CD4-positive, alpha-beta T cell treated with Interleukin-10 for 1 hour (primary cell): ENCODE measurements at places on chromosomes 11 and 22.

DNA sequence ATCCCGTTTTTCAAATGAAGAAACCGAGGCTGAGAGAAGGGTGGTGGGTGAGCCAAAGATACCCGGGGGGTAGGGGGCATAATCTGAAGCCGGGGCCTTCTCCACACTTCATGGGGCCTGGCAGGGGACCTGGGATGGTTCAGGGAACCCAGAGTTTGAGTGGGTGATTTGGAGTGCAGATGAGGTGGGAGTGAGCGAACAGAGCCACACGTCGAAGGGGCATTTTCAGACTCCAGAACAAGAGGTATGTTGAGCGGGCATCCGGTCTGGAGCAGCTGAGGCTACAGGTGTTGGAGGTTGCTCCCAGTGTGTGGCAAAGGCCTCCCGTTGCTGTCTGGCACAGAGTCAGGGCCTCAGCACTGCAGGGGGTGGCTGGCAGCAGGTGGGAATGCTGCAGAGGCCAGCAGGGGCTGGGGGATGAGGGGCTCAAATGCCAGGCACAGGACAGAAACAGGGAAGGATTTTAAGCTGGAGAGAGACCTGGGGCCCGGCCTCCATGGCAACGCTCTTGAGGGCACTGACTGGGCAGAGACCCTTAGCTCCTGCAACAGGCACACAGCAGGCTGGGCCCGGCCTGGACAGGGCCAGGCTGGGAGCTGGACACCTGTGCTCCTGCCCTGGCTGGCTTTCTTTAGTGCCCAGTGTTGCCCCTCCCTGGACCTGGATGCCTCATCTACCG is 46.2 kb downstream of the WNT11 start:
- DNase-seq: no peak

DNA sequence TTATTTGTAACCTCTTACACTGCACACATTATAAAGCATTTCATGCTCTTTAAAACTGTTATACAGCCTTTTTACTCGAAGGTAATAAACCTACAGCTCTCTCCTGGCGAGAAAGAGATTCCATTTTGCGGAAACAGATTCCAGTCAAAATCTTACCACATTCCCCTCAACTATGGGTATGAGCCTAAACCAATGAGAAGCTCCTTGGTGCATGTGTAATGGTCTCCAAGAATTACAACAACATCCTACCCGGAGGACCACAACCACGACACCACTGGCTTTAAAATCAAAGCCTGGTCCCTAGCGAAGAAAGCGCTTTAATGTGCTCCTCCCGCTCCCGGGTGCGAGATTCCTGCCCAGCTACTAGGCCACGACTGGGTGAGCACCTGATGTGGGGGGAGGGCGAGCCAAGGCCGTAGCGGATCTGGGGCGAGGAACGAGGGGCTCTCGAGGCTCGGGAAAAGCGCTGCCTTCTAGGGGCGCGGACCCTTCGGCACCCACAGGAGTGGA is 821 bp downstream of the CELF1 start:
- DNase-seq: peak; percentile 24

DNA sequence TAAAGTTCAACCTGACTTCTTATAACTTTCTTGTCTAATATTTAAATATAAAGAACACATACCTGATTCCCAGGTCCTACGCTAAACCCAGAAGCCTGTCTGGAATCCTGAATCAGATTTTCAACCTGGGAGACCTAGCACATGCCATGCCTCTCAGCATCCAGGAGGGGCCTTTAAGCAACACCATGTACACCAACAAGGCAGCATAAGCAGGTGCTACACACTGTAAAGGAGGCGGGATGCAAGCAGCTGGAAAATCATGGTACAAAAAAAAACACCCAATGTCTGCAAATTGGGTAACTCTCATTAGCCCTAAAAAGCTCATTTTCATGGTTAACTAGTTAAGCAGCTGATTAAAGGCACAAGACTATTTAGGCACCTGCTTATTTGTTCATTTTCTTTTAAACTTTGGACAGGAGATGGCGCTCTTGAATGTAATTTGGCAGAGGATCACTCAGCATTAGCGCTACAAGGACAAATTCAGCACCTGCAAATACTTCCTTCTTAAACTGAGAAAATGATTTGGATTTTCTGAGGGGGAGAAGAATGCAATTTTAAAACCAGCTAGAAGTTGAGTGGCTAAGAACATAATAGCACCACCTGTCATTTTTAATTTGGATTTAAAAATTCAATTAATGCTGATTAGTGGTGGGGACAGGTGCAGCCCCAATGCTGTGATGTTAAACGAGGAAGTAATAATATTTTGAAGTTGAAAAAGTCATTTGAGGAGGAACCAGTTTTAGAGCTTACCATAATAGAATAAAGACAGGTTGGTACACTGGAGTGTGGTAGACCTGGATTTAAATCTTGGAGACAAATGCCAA is 104.0 kb downstream of the FAR1 start:
- peak; percentile 79 for DNase-seq

- DNase-seq: no peak
Measured at GRCh38 chr11:45655831-45656230, 9.6 kb downstream of the CHST1 start.

GRCh38 chr11:23974051-23974450 is 522.8 kb upstream of the LUZP2 start:
- DNase-seq: no peak

GRCh38 chr11:76768909-76769560 is 14.1 kb upstream of the TSKU start:
- no peak for DNase-seq

GRCh38 chr22:36808721-36809344 is 8.0 kb downstream of the PVALB start:
- no peak for DNase-seq

- peak; percentile 84 for DNase-seq
Measured at GRCh38 chr11:6737872-6738466, 33.8 kb downstream of the OR2AG2 start.

DNA sequence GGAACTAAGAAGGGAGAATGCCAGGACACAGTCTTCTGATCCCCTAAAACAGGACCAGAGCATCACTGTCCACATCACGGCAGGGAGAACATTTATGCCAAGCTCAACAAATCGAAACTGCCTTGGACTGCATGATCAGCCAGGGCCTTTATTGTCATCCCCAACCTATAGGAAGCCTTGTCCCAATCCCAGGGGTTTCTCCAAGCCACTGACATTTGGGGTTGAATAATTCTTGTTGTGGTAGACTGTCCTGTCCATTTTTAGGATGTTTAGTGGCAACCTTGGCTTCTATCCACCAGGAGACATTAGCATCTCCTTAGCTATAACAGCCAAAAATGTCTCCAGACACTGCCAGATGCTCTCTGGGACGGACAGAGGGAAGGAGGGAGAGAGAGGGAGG is 37.1 kb downstream of the RPL27A start:
- no peak for DNase-seq

- no peak for DNase-seq
Measured at GRCh38 chr22:47057916-47058585, 295.6 kb downstream of the TBC1D22A start.

DNA sequence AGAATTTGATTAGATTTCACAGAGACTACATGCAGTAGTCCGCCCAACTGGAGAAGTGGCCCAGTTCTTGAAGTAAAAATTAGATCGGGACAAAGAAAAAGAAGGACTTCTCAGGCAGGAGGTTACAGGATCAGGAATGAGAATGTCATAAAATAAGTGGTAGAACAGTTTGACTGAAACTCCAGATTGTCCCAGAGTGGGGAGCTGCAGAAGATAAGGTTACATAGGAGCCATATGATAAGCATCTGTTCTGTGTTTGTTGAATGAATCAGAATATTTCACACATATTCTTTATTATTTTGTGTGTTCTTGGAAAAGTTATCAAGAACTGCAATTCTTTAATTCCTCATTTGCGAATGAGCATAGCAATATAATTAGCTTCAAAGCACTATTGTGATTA is 210.6 kb downstream of the AASDHPPT start:
- DNase-seq: no peak

GRCh38 chr11:69828276-69828970 is 9.2 kb upstream of the FGF3 start:
- DNase-seq: no peak

DNA sequence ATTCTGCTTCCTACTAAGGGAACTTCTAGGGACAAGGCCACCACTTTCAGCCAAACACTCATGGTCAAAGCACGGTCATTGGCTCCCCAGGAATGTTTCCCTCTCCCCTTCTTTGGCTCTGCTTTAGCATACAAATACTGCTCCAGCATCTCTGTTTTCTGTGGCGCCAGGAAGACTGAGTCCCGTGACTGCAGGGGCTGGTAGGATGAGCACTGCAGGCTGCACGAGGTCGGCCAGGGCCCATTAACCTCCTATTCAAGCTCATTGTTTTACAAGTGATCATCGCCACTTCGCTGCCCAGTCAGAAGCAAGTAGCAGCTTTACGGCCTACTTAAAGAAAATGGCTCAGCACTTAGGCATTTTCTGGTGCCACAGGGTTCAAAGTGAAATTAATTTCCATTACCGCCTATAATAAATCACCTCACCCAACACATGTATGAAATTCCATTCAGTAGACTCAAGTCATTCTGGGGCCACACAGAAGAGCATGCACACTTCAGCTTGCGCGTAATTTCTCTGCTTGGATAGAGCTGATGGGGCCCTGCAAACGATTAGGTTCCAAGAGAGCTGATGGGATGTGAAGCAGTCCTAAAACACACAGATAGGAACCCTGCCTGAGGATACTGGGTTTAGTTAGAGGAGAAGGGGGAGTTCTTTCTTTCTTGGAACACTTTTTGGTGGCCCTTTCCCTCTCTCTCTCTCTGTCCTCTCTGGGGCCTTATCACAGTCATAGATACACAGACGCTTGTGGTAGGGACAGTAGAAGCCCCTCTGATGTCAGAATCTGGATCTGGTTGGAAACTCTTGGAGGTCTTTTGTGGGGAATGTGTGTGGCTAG is 173.7 kb downstream of the KIF18A start:
- DNase-seq: no peak

DNA sequence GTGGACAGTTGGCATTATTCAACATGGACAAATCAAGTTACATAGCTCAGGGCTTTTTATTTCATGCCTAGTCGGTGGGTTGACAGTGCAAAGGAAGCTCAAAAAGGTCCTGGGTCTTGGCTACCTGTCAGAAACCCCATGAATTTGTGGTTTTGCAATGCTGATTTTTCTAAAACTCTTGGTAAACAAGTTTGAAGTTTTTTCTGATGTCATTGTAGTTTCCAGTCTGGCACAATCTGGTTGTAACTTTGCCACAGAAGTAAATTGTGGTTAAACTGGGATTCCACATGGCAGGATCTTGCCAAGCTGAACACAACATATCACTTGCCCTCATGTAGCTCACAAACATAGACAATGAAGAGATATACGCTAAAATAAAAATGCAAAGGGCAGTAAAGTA is 100.8 kb downstream of the EHF start:
- DNase-seq: no peak

- DNase-seq: peak; percentile 83
Measured at GRCh38 chr22:23696326-23696851, 5.6 kb downstream of the RGL4 start.

DNA sequence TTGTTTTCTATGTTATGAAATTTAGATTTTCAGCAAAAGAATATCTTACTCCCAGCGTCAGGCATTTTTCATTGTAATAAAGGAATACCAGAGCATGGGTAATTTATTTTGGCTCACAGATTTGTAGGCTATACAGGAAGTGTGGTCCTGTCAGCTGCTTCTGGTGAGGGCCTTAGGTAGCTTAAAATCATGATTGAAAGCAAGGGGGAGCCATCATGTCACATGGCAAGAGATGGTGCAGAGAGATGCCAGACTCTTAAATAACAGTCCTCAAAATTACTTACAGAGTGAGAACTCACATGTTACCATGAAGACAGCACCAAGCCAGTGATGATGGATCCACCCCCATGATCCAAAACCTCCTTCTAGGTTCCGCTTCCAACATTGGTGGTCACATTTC is 825.0 kb upstream of the CHORDC1 start:
- DNase-seq: no peak

- DNase-seq: no peak
Measured at GRCh38 chr11:4065601-4066377, 28.8 kb upstream of the RRM1 start.

- DNase-seq: no peak
Measured at GRCh38 chr11:5643585-5643984, 18.8 kb downstream of the TRIM34 start.

DNA sequence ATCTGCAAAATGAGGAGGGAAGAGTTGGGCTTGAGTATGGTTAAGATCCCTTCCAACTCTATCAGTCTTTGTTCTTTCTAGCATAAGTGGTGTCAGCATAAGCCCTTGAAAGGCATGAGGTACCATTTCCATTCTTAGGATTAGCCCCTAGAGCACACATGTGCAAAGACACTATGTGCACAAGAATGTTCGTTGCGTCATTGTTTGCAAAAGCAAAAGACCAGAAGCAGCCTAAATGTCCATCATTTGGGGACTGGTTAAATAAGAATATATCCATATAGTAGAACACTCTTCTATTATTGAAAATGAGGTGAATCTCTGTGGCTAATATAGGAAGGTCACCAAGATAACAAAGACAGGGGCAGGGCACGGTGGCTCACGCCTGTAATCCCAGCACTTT is 10.0 kb upstream of the KCTD14 start:
- DNase-seq: no peak

- DNase-seq: peak; percentile 72
Measured at GRCh38 chr22:31230871-31231621, 18.9 kb downstream of the LIMK2 start.

- no peak for DNase-seq
Measured at GRCh38 chr11:42482822-42483221, 829.0 kb upstream of the API5 start.

GRCh38 chr22:47836957-47837356 is 1074.5 kb downstream of the TBC1D22A start:
- no peak for DNase-seq

- peak; percentile 82 for DNase-seq
Measured at GRCh38 chr11:120334894-120335462, 1.2 kb upstream of the ARHGEF12 start.

GRCh38 chr11:115409691-115410220 is 94.5 kb downstream of the CADM1 start:
- DNase-seq: no peak

DNA sequence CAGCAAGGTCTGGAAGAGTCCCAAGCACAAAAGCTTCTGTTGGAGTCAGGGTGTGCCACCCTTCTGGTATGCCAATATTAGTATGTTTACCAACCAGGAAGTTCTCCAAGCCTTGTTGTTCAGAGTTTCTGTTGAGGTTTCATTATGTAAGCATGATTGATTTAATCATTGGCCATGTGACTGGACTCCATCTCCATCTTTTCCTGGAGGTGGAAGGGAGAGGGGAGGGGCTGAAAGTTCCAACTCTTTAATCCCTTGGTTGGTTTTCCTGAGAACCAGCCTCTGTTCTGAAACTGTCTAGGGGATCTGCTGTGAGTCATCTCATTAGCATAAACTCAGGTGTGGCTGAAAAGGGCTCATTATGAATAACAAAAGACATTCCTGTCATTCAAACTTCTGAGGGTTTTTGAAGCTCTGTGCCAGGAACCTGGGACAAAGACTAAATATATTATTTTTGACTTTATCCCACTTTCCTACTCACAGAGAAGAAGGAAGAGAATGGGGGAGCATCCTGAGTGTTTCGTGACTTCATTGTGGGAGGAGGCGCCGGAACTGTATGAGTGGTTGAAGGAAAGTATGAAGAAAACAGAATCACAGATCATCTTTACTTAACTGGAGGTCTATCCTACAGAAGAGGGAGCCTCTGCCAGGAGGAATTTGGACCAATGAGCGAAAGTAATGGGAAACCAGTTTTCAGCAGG is 138.2 kb downstream of the NECTIN1 start:
- DNase-seq: no peak

- DNase-seq: no peak
Measured at GRCh38 chr11:120832481-120833238, 191.2 kb upstream of the TBCEL start.

GRCh38 chr22:31091106-31091975 is 10.2 kb downstream of the SMTN start:
- no peak for DNase-seq
